ENCODE measurements at places on chromosomes 11 and 22.

DNA sequence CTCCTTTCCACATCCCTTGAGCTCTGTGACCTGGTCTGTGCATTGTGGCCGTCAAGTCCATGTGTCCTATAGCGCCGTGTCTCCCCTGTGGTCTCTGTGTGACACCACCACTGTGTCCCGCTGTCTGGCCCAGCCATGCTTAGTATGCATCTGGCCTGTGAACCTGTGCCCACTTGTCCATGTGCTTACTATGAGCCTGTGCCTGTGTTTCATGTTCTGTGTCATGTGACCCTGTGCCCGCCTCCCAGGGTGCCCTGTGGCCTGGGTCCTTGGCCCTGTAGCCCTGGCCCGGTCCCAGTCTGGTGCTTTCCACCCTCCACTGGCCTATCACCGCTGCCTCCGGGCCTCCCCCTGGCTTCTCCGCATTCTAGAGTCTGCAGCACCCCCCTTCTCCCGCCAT is 80.6 kb downstream of the CCDC83 start:
- no peak for DNase-seq

DNA sequence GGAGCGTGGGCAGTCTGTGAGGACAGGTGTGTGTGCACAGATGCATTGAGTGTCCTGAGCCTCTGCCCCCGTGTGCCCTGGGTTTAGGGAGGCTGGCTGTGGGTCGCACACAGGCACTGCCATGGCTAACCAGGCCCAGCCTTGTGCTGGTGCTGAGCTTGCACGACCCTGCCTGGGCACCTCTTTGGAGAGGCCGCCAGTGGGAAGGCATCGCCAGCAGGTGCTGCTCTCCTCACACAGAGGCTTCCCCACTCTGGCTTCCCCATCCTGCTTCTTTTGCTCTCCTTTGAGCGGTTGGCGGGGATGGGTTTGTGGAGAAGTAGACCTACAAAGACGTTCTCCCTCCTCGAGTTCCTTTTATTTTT is 4.1 kb downstream of the WNT7B start:
- DNase-seq: no peak

- DNase-seq: no peak
Observed at GRCh38 chr22:21636629-21637218, 4.2 kb downstream of the CCDC116 start.

GRCh38 chr11:69704508-69705253 is 859 bp upstream of the FGF19 start:
- DNase-seq: peak; percentile 57

DNA sequence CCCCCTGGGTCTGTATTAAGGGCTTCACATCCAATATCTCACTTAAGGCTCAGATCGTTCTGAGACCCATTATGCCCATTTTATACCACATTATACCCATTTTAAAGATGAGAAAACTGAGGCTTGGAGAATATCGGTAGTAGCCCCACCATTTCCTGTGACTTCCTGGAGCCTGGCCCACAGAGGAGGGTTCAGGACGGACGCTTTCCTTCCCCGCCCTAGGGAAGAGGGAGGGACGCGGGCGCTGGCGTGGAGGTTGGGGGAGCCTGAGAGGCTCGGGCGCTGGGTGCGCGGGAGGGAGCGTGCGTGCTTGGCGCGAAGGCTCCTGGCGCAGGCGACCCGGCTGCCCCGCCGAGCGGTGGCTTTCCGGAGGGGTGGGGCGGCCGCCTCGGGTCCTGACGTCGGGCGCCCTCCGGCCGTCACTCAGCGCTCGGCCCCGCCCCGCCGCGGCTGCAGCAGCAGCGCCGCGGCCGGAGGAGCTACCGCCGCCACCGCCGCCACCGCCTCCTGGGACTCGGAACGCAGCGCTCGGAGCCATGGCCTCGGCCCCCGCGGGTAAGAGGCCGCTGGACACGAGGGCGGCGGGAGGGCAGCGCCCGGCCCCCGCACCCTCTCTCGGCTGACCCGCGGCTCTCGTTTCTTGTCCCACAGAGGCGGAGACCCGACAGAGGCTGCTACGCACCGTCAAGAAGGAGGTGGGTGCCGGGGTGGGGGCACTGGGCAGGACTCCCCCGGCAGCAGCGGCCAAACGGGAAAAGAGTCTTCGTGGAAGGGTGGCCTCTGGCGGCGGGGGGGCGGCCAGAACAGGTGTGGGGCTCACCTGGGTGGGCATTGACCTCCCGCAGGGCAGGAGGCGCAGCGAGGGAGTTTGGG is at the start of gene SGSM1:
TSS of gene SGSM1 (plus strand) at position 422 of the 873 bp plus-strand sequence. CDS start at position 537, 115 bp downstream.
- peak; percentile 88 for DNase-seq

GRCh38 chr11:1513326-1514296 is 27.0 kb upstream of the MOB2 start:
- no peak for DNase-seq

- DNase-seq: no peak
Observed at GRCh38 chr22:45972091-45972888, 4.7 kb downstream of the WNT7B start.

DNA sequence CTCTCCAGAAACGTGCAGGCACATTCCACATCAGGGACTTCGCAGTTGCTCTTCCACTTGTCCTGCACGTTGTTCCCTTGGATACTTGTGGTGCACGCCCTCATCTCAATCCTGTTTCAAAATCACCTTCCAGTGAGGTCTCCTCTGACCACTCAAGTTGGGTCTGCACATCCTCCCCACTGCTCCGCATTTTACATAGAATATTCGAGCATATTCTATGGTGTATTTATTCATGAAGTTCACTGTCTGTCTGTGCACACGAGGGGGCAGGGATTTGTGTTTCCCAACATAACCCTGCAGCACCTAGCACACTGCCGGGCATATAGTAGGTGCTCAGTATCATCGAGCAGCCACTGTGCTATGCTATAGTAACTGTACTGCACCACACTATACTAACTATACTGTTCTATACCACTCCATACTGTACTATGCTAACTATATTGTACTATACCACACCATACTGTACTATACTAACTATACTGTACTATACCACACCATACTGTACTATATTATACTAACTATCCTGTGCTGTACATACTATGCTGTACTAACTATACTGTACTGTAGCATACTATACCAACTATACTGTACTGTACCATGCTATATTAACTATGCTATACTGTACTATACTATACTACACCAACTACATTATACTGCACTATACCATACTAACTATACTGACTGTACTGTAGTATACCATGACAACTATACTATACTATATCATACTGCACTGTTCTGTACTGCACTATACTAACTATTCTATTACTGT is 30.3 kb downstream of the ELF5 start:
- no peak for DNase-seq

DNA sequence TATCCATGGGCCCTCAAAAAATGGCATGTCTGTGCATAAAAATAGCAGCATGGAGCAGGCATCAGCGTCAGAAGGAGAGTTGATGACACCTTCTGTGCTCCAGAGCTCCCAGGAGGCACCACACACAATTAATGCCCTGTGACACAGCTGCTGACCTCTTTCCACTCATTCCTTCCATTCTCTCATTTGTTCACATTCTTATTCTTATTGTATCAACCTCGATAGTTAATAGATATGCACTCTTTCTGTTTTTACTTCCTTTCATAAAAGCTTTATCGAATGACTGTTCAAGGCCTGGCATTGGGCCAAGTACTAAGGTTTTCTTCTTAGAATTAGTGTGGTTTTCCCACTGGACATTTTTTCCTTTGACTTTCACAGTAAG is 266.0 kb upstream of the MTNR1B start:
- peak; percentile 9 for DNase-seq

GRCh38 chr11:82701847-82702520 is 31.7 kb downstream of the FAM181B start:
- peak; percentile 34 for DNase-seq

DNA sequence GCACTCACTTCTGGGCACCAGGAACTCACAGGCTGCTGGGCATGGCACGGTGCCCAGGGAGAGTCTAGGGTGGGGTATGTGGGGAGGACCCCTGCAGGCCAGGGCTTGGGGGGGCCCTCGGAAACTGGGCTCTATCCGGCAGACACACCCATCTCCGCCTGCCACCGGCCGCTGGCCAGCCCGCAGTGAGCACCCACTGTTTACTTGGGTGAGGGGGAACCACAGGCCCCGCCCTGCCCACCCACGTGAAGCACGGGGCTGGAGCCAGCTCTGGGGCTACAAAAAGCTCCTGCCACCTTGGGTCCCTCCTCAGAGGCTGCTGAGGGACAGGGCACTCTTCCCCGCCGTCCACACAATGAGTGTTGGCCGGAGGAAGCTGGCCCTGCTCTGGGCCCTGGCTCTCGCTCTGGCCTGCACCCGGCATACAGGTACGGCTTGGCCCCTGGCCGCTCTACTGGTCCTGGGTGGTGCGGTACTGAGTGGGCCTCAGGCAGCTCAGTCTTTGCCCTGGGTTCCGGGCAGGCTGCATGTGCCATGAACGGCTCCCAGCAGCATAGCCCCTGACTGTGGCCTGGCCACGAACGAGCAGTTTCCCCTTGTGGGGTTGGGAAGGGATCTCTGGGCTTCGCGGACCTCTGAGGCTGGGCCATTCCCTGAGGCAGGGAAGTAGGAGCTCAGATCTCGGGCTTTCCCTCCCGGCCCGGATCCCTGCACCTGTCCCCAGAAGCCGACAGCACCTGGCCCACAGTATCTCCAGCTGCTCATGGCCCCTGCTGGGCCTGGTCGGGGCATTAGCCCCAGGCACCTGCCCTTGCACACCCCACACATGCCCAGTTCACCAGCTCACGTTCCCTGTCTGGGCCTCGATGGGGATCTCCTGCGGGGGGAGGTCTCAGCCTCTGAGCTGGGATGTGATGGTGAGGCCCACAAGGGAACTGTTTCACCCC is at the start of gene MUC5AC:
TSS of gene MUC5AC (plus strand) at position 309 of the 947 bp plus-strand sequence. CDS start at position 356, 47 bp downstream.
- no peak for DNase-seq

- DNase-seq: no peak
Observed at GRCh38 chr11:13697710-13698109, 29.2 kb downstream of the FAR1 start.

DNA sequence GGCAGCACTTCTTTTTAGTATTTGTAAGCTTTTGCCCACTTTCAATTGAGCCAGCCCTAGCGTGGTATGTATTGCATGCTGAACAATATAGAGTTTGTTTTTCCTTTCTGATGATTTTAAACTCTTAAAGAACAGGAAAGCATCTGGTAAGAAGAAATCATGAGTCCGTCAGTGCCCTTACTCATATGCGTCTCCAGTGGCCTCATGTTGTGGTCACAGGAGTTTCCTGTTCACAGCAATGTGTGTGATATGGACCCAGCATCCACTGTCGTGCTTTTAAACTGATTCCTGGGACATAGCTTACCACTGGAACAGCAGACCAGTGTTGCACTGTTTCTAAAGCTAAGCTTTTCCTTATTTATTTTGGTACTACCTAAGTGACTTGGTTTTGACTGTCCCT is 40.1 kb downstream of the BID start:
- DNase-seq: peak; percentile 46

GRCh38 chr11:12731841-12732336 is 57.7 kb downstream of the TEAD1 start:
- DNase-seq: no peak

DNA sequence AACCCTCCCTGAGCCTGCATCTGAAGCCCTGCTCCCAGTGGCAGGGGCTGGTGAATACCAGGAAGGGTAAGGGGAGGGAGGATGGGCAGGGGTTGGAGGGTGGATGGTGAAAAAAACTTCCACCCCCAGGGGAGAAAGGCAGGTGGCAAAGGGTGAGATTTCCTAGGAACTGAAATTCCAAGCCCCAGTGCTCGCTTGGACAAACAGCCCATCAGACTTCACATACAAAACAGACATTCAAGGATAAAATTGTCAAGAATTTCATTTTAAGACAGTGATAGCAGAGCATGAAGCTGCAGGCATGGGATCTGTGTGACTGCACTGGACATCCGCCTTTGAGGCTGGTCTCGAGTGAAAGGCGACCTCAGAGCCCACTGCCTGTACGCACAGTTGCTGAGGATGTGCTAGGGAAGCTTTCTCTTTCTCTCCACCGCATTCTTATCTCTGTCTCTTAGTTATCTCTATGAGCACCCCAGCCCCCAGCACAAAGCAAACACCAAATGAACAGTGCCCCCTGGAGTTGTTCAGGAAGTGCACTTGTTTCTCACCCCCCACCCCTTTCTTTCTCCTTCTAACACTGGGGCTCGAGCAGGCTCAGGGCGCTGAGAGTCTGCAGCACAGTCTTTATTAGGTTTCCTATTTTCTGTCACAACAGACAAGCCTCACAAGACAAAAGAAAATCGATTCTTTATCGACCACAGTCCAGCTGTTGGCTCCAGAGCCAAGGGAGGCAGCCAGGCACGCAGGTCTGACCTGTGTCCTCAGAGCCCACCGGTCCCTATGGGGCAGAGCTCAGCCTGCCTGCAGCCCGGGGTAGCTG is 237.3 kb upstream of the NCAM1 start:
- DNase-seq: no peak

DNA sequence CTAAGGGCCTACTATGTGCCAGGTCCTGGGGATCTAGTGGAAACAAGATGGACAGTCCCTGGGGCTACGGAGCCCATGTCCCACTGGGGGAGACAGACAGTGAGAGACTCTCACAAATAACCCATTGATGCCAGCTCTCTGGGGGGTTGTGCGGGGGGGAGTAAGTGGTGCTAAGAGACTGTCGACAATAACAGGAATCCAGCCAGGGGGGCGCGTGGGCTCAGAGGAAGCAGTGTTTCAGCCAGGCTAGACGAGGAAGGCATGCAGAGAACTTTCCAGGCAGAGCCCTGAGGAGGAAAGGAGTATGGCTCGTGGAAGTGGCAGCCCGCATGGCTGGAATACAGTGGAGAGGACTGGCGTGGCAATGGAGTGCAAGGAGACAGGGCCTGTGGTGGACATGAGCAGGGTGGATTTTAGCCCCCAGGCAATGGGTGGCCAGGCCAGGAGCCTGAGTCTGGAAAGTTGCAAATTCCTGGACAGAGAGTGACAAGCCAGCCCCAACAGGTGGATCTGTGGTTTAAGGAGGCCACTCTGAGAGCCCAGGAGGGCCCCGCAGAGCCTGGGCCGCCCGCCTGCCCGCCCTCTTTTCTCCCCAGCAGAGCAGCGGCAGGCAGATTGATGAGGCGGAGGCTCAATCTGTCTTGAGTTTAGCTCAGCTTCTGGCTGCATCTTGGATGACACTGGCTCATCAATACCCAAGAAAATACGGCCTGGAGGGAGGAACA is 40.0 kb upstream of the TCF20 start:
- no peak for DNase-seq

DNA sequence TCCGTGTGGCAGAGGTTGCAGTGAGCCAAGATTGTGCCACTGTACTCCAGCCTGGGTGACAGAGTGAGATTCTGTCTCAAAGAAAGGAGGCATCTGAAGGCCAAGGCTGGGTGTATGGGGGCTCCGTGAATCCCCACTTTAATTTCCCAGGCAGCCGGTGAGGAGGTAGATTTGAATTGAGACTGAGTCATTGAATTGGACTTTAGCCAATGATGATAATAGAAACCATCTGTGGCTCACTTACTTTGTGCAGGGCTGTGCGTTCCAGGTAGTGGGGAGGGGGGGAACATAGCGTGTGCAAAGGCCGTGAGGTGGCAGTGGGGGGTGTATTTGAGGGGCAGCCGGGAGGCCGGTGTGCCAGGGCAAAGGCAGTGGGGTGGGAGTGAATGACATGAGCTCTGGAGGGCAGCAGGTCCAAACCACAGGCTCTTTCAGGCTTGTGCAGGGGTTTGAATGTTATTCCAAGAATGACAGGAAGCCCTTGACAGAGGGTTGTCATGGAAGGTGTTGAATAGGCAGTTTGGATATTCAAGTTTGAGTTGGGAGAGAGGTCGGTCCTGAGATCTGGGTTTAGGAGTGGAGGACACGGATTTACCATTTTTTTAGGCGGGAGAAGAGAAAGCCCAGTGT is 6.1 kb downstream of the ARHGAP8 start:
- peak; percentile 44 for DNase-seq

GRCh38 chr11:132408877-132409276 is 1038.5 kb downstream of the NTM start:
- no peak for DNase-seq

Measured in GM03348 (cell line).